Testis (tissue), 5 donors: ENCODE measurements at places on chromosomes 7 and 10.

GRCh38 chr10:26950934-26951333 is 90.2 kb upstream of the ABI1 start:
- DNase-seq, result no peak

DNA sequence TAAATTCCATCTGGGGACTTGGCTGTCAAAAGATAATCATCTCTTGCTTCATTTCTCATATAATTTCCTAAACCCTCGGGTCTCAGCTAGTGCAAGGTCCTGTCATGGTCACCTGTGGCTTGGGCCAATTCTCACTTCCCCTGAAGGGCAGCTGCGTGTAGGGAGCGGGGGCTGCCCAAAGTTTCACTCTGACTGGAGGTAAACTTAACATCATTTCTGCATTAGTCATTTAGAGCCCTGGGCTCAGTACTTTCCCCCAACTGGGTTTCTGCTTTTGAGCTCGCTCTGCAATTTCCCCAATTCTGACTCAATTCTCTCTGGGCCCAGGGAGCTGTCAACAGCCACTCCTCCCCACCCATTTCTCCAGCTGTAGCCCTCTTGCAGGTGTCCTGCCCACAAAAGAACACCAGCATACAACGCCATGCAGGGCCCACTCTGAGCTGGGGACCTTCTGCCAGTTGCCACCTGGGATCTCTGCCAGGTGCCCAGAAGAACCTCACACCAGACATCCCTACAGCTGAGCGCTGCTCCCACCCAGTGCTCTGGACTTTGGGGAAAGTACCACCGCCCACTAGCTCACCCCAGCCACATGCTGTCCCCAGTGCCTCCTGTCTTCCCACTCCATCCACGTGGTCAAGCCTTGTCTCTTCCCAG is 37.9 kb downstream of the VOPP1 start:
- DNase-seq, result peak; percentile 25

- DNase-seq, result no peak
Measured at GRCh38 chr7:135991322-135991721, 14.2 kb upstream of the MTPN start.

GRCh38 chr7:91995391-91996105 is 54.9 kb downstream of the AKAP9 start:
- DNase-seq, result no peak

DNA sequence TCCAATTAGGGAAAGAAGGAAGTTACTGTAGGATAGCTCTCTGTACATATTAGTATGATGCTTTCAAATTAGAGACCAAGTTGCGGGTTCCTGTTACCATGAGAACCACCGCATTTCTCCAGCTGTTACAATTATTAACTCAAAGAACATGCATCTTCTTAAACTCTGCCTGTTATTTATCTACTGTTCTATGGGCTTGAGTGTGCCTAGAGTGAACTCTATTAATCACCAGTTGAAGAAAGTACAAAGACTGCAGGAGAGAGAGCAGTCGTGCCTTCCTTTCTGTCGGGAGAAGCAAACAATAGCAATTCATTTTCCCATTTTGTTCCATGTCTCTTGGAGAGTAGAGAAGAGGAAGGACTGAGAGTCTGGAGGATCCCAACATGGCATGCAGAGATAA is 1071.2 kb downstream of the TYW1 start:
- DNase-seq, result no peak

- no peak for DNase-seq
Measured at GRCh38 chr10:29386342-29386999, 97.6 kb downstream of the LYZL1 start.

DNA sequence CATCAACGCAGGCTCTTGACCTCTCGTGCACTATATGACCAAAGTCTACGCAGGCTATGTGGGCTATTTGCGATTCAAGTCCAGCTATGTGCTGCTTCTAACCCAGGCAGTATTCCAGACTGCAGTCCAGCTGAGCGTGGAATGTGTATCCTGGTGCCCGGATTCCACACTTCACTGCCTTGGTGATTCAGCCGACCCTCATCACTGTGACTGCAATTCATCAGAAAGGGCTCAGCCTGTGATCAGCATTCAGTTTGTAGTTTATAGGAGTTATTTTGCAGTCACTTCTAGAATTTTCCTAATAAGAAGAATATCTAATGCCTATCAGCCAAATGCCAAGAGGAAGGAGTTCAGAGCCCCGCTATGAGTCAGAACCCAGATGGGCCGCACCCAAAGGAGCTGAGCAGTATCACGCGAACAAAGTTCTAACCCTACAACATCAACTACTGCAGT is 119.8 kb upstream of the LANCL2 start:
- DNase-seq, result no peak

DNA sequence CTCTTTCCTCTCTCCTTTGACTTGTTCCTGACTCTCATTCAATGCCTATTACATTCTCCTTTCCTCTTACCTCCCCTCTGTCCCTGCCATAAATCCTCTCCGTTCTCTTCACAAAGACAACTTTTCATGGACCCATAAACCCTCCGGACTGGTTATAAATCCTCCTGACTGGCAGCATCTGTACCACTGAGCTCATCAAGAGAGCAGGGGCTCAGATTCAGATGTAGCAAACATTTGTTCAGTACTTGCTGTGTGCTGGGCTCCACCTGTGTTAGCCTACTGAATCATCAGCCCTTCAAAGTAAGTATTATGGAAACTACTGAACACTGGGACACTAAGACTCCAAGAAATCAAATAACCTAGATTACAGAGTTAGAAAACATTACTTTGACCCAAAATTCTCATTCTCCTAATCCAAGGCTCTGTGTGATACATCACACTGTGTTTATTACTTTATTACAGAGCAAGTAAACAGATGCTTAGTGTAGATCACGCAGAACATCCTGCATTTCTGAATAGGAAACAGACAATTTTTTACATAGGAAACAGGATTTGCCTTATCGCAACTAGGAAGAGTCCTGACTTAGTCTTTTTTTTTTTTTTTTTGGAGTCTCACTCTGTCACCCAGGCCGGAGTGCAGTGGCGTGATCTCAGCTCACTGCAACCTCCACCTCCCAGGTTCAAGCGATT is 108.6 kb upstream of the PDE1C start:
- no peak for DNase-seq

GRCh38 chr10:32125023-32125422 is 68.8 kb upstream of the KIF5B start:
- DNase-seq, result no peak

DNA sequence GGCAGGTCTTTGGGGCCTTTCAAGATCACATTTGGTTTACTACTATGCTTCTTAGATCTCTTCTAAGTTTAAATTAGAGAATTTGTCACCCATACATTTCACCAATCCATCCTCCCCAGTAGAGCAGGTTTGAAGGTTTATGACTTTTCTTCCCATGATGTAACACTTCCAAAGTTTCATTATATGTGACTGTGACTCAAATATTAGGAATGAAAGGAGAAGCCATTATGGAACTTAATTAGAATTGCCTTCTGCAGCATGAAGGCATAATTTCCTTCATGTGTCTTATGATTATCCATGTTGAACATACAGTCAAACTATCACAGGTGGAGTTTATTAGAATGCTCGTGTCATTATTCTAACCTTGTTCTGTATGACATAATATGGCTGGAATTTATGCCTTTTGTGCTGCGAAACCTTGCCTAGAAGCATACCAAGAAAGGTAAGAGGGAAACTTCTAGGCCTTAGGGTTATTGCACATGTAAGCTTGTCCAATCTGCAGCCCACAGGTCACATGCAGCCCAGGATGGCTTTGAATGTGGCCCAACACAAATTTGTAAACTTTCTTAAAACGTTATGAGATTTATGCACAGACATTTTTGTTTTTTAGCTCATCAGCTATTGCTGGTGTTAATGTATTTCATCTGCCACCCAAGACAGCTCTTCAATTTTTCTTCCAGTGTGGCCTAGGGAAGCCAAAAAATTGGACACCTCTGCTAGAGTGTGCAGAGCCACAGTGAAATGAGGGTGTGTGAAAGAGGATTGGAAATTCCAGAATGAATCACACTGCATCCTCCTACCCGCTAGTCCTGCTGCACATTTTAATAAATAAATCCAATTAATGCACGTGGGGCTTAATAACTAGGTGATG is 133.6 kb downstream of the TMEM26 start:
- DNase-seq, result no peak

GRCh38 chr7:151757274-151757673 is 119.6 kb downstream of the PRKAG2 start:
- DNase-seq, result no peak

DNA sequence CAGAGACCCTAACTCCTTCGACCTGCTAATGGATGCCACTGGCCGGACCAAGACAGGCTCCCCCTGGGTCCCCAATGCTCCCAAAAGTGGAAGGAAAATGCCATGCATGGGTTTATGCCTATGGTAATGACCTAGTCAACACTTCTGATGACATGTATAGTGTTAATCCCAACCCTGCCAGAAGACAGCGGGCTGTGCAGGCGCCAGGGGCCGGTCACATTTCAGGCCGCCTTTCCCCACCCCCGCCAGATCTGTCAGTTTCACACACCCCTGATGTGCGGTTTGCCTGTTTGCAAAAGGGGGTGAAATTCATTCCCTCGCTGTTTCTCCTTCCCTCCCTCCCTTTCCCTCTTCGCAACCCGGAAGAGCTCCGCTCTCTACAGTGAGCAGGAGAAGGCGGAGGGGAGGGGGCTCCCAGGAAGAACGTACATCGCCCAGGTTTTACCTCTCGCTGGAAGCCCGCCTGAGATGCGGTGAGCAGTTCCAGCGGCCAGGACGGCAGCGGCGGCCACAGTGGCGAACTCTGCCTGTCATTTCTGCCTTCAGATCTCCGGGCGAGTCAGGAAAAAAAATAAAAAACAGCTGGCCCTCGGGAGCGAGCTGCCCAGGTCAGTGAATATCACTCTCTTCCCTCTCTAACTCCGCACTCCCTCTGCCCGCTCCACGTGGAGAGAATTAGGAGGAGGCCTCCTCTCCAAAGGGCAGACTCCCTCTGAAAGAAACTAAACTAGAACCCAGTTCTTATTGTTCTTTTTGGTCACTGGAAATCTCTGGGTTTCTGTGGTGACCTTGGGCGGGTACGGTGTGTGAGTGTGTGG is 9.4 kb upstream of the GATA3 start:
- DNase-seq, result no peak

GRCh38 chr10:49365275-49365674 is 30.6 kb downstream of the DRGX start:
- DNase-seq, result no peak

GRCh38 chr7:158707610-158708009 is 3.0 kb upstream of the NCAPG2 start:
- peak; percentile 50 for DNase-seq

DNA sequence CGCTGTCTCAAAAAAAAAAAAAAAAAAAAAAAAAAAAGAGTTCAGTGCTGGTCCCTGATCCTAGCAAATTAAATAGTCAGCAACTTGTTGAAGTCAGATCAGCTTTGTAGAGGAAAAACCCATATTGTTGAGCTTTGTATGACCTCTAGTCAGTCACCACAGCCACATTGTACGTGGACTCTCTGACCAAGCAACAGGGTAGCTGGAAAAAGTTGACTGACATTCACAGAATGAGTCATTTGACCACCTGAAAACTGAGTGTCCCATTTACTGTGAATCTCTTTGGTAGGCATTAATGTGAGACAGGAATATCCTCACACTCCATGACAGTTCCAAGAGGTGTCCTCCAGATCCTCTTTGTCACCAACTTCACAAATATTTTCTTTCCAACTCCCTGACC is 371.1 kb downstream of the LRRTM3 start:
- DNase-seq, result no peak

- DNase-seq, result no peak
Measured at GRCh38 chr7:143514487-143514886, 36.8 kb downstream of the TAS2R41 start.

- no peak for DNase-seq
Measured at GRCh38 chr10:101564490-101564991, 23.5 kb downstream of the POLL start.

DNA sequence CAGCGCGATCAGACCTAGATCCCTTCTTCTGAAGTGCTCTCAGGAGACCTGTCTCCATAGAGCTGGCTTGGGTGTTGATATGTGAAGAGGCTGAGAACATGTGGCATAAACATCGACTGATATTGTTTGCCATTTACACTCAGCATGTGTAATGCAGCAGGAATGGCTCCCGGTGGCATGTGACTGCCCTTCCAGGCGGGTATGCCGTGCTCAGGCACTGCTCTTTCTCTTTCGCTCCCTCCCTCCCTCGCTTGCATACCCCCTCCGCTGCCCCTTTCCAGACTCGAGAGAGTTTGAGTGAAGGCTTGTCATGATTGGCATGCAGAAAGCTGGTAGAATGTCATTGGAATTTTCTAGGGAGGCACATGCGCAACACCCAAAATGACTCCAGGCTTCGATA is 107.3 kb upstream of the PDCD4 start:
- no peak for DNase-seq

DNA sequence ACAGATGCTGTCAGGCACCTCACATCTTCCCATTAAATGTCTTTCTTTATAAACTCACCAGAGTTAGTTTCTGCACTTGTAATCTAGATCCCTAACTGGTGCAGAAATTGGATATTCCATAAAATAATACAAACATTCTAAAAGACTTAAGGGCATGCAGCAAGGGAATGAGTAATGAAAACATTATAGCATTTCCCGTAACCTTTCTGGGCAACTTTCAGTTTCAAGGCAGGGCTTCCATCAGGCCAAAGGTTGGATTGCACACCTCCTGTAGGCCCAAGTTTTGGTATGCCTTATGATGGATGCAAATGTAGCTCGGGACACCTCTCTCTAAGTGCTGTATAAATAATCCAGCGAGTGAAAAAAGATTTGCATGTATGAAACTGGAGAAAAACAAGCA is 129.9 kb upstream of the LYZL2 start:
- no peak for DNase-seq

DNA sequence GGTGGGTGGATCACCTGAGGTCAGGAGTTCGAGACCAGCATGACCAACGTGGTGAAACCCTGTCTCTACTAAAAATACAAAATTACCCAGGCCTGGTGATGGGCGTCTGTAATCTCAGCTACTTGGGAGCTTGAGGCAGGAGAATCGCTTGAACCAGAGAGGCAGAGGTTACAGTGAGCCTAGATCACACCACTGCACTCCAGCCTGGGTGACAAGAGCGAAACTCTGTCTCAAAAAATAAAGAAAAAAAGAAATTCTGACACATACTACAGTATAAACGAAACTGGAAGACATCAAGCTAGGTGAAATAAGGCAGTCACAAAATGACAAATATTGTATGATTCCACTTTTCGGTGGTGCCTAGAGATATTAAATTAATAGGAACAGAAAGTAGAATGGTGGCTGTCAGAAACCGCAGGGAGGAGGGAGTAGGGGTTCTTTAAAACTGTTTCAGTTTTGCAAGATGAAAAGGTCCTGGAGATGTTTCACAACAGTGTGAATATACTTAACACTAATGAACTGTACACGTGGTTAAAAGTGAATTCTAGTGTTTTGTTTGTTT is 23.2 kb downstream of the PILRA start:
- DNase-seq, result no peak
